ENCODE measurements at places on chromosomes 3 and 15. TPM values are rescaled to one million over a fixed set of nuclear protein-coding genes. Genes with fewer than 3 reads are reported as not detected.

The CPA3 gene
- total RNA-seq = not detected

The GCNT3 gene
- not detected for total RNA-seq

The RBP2 gene
- not detected for total RNA-seq

The ARNT2 gene
- total RNA-seq = not detected

The CDCP1 gene
- 7.0 TPM for total RNA-seq

The RPLP1 gene
- total RNA-seq = 1,605 TPM

The FBXO40 gene
- total RNA-seq = not detected

The XPC gene
- total RNA-seq = 36.0 TPM

The ROPN1 gene
- total RNA-seq = not detected

The BRPF1 gene
- total RNA-seq = 50.1 TPM

The RAD51 gene
- total RNA-seq = 73.0 TPM

The ASTE1 gene
- 14.2 TPM for total RNA-seq

The GOLGA6A gene
- not detected for total RNA-seq

The UROC1 gene
- total RNA-seq = not detected

The UBE2E1 gene
- total RNA-seq = 55.6 TPM

The IGSF10 gene
- total RNA-seq = not detected

The ALDH1A3 gene
- not detected for total RNA-seq

The KCNMB3 gene
- total RNA-seq = 1.4 TPM

The RASL12 gene
- not detected for total RNA-seq

The GPR149 gene
- not detected for total RNA-seq

The VIPR1 gene
- 0.14 TPM for total RNA-seq

The EAF1 gene
- 27.3 TPM for total RNA-seq

The SLC28A1 gene
- not detected for total RNA-seq

The MYEF2 gene
- total RNA-seq = 25.8 TPM

The ABHD10 gene
- 45.2 TPM for total RNA-seq

The C3orf49 gene
- not detected for total RNA-seq

The GOLGA8J gene
- total RNA-seq = 1.1 TPM

The IL17RE gene
- total RNA-seq = 1.9 TPM

The IL1RAP gene
- 8.4 TPM for total RNA-seq

The CHP1 gene
- 54.1 TPM for total RNA-seq

The FES gene
- 61.2 TPM for total RNA-seq

The CHMP2B gene
- total RNA-seq = 22.5 TPM

The GPR15 gene
- 182 TPM for total RNA-seq

The RAB5A gene
- 57.3 TPM for total RNA-seq

The AADACL2 gene
- total RNA-seq = not detected

The P3H2 gene
- not detected for total RNA-seq

The PPM1L gene
- total RNA-seq = 8.3 TPM

The MAP6D1 gene
- 0.70 TPM for total RNA-seq

The ADGRG7 gene
- total RNA-seq = not detected

The DNAH12 gene
- total RNA-seq = not detected

The IL5RA gene
- not detected for total RNA-seq

The ZNF654 gene
- total RNA-seq = 22.0 TPM

The MED12L gene
- 2.2 TPM for total RNA-seq

The KLHL40 gene
- not detected for total RNA-seq

The SCN11A gene
- total RNA-seq = 0.03 TPM

The UBXN7 gene
- total RNA-seq = 60.8 TPM

The UBL7 gene
- 55.9 TPM for total RNA-seq

The RFTN1 gene
- total RNA-seq = 78.0 TPM

The FBXW12 gene
- total RNA-seq = not detected

The CDHR4 gene
- 0.16 TPM for total RNA-seq

The CYP1A2 gene
- not detected for total RNA-seq

The SOX2 gene
- total RNA-seq = not detected

The ATP13A5 gene
- total RNA-seq = not detected

The PLIN1 gene
- total RNA-seq = not detected

The FSD2 gene
- not detected for total RNA-seq

The PRSS50 gene
- total RNA-seq = not detected

The MINDY2 gene
- total RNA-seq = 12.0 TPM

The ATP11B gene
- total RNA-seq = 112 TPM

The GOLGA6B gene
- not detected for total RNA-seq
